Tibial nerve (tissue), 4 donors: ENCODE measurements at places on chromosomes 7 and 10.

- H3K4me1 ChIP-seq: no peaks in the 10 kb centered on the region
- H3K27ac ChIP-seq: no peak overlapping the region
- H3K36me3 ChIP-seq: no peaks in the 10 kb centered on the region
- H3K27me3 ChIP-seq: no peaks in the 10 kb centered on the region
These were observed 131.7 kb downstream of the RTKN2 start for GRCh38 chr10:62136931-62137330.

DNA sequence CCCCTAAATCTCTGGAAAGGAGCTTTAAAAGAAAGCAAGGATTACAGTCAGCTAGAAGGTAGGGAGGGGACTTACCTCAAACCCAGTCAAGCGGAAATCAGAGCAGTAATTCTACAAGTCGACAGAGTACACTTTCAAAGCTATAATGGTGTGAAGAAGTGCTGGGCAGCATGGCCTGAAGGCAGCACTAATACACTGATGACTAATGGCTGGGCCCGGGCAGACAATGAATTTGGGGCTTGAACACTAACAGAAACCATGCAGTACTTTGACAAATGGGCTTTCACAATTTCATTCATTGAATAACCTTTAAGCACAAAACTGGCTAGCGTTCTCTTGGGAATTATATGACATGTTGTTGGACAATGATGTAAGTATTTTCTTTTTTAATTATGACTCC lies 4.7 kb downstream of the GLI3 start:
- no peak overlapping the region for H3K27ac ChIP-seq
- H3K4me3 ChIP-seq: no peak overlapping the region

DNA sequence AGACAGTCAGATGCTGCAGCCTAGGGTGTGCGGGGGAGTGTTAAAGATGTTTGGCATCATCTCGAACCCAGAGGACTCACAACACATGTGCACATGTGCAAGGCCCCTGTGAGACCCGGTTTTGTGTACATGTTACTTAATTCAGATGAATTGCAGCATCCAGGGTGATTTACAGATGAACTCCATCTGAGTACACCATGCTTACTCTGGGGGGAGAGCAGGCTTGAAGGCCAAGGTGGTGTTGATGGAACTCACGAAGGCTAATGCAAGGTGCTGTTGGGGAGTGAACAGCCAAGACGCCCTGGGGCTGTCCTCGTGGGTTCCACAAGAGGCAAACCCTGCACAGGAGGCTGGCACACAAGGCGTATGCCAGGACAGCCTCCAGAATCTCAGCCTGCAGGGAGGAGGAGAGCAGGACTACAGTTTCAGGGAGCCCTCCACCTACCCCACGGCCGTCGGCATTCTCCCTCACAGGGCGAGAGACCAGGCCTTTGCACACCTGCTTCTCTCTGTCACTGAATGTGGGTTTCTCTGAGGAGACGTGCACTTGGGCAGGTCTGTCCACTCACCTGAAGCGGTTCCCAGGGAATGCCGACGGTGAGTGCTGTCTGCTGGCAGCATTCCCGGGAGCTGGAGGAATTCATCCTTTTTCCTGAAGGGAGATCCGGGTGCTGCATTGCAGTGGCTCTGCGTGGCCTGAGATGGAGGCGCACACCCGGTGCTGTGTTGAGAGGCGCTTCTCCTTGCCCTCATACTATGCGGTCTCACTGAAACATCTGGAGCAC lies 178.5 kb upstream of the RNF32 start:
- H3K4me1 ChIP-seq: no peaks in the 10 kb centered on the region
- no peak overlapping the region for H3K27ac ChIP-seq
- no peak overlapping the region for H3K4me3 ChIP-seq
- no peak for DNase-seq
- no peaks in the 10 kb centered on the region for H3K27me3 ChIP-seq

- peaks cover 11% of the 10 kb centered on the region for H3K4me1 ChIP-seq
- H3K36me3 ChIP-seq: no peaks in the 10 kb centered on the region
- no peak overlapping the region for H3K27ac ChIP-seq
- H3K27me3 ChIP-seq: peaks cover 5% of the 10 kb centered on the region
- no peak overlapping the region for H3K4me3 ChIP-seq
These were observed 51.9 kb downstream of the AOC1 start for GRCh38 chr7:150904011-150904909.

GRCh38 chr7:112296432-112296831 lies 89.9 kb downstream of the ZNF277 start:
- H3K27ac ChIP-seq: no peak overlapping the region
- no peaks in the 10 kb centered on the region for H3K27me3 ChIP-seq
- H3K4me3 ChIP-seq: no peak overlapping the region
- H3K4me1 ChIP-seq: no peaks in the 10 kb centered on the region
- DNase-seq: no peak

DNA sequence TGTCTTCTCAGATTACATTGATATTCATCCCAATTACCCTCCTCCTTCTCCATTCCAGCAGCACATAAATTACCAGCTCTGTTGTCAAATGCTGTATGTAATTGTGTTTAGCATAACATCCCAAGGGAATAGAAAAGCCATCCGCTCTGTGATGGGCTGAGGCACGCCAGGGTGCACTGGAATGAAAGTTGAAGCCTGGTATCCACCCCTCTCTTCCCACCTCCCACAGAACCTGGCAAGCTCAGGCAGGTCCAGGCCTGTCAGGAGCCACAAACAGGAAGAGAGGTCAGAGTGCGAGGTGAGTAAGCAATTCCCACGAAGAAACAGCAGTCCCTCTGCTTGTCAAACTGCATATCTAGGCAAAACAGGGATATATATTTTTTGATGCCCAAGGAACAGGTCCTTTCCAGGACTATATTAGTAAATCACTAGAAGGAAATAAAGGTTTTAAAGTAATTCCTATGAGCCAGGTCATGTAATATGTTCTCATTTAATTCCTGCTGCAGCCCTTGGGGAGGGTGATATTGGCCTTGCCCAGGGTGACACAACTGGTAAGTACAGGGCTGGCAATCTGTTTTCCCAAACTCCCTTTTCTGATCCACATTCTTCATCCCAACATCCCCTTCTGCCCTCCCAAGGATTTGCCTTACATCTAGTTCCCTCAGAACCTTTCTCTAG lies 155.6 kb upstream of the GHITM start:
- H3K36me3 ChIP-seq: no peaks in the 10 kb centered on the region
- H3K27ac ChIP-seq: no peak overlapping the region
- H3K4me3 ChIP-seq: no peak overlapping the region
- H3K4me1 ChIP-seq: no peaks in the 10 kb centered on the region

- no peaks in the 10 kb centered on the region for H3K27me3 ChIP-seq
- H3K4me3 ChIP-seq: no peak overlapping the region
- H3K4me1 ChIP-seq: no peaks in the 10 kb centered on the region
- no peak for DNase-seq
- no peaks in the 10 kb centered on the region for H3K36me3 ChIP-seq
- no peak overlapping the region for H3K27ac ChIP-seq
These were observed 287.4 kb upstream of the SEMA3D start for GRCh38 chr7:85474234-85474633.

- H3K27me3 ChIP-seq: no peaks in the 10 kb centered on the region
- H3K27ac ChIP-seq: no peak overlapping the region
- no peak for DNase-seq
- H3K4me1 ChIP-seq: no peaks in the 10 kb centered on the region
These were observed 98.7 kb downstream of the DNAH11 start for GRCh38 chr7:21641546-21641945.

- no peak for DNase-seq
- no peak overlapping the region for H3K4me3 ChIP-seq
- peak overlapping the region; percentile 71 for H3K27ac ChIP-seq
- no peaks in the 10 kb centered on the region for H3K27me3 ChIP-seq
- no peaks in the 10 kb centered on the region for H3K4me1 ChIP-seq
- no peaks in the 10 kb centered on the region for H3K36me3 ChIP-seq
These were observed 140.1 kb downstream of the GFRA1 start for GRCh38 chr10:116132780-116133399.

GRCh38 chr10:93364966-93365365 lies 117.2 kb downstream of the MYOF start:
- H3K27ac ChIP-seq: no peak overlapping the region
- no peak overlapping the region for H3K4me3 ChIP-seq
- no peaks in the 10 kb centered on the region for H3K27me3 ChIP-seq
- H3K36me3 ChIP-seq: no peaks in the 10 kb centered on the region

DNA sequence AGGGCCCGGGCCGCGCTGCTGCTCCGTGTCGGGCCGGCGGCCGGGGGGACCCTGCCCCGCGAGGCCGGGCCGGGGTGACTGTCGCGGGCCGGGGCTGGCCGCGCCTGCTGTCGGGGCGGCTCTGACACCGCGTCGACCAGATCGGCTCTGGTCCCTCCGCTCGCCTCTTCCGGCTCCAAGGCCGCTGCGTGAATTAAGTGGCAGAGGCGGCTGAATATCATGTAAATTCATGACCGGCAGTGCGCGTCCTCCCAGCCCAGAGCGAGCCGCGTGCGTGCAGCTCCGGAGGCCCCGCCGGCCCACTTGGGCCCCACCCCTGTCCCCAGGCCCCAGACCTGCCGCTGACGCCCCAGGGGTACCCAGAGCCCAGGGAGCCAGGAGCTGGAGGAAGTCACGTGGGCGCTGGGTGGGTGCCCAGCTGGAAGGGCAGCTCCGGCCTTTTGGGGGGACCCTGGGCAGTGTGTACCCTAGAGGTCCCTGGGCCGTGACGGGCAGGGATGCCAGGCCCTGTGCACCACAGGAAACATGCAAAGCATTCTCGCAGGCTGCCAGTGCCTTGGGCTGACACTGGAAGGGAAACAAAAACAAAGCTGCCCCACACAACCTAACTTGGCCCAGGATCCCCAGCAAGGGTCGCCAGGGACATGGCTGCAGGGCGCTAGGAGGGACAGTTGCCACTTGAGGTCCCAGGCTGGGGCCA lies 584.0 kb upstream of the MKI67 start:
- no peak overlapping the region for H3K27ac ChIP-seq
- H3K4me3 ChIP-seq: no peak overlapping the region
- H3K4me1 ChIP-seq: no peaks in the 10 kb centered on the region
- no peak for DNase-seq

GRCh38 chr10:90133606-90134005 lies 432.2 kb downstream of the KIF20B start:
- no peaks in the 10 kb centered on the region for H3K27me3 ChIP-seq
- H3K4me1 ChIP-seq: no peaks in the 10 kb centered on the region
- H3K36me3 ChIP-seq: no peaks in the 10 kb centered on the region
- DNase-seq: no peak

DNA sequence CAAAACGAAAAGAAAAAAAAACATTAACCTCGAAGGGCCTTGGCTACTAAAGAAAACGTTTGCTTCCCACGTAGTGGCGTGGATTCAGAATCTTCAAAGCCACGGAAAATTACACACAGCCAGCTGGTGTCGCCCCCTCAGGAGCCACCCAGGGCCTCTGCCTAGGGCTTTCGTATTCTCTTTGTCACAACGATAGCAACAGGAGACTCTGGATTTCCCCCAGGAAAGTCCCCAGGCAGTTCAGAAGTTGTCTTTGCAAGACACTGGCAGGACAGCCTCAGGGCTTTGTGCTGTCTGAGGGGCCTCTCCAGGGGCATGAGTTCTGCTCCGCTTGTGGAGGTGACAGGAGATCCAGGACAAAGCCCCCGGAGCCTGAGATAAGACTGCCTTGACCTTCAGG lies 150.2 kb upstream of the INSYN2A start:
- no peak overlapping the region for H3K4me3 ChIP-seq
- DNase-seq: no peak
- peaks cover 49% of the 10 kb centered on the region for H3K36me3 ChIP-seq
- H3K27me3 ChIP-seq: no peaks in the 10 kb centered on the region
- H3K4me1 ChIP-seq: no peaks in the 10 kb centered on the region
- H3K27ac ChIP-seq: no peak overlapping the region

DNA sequence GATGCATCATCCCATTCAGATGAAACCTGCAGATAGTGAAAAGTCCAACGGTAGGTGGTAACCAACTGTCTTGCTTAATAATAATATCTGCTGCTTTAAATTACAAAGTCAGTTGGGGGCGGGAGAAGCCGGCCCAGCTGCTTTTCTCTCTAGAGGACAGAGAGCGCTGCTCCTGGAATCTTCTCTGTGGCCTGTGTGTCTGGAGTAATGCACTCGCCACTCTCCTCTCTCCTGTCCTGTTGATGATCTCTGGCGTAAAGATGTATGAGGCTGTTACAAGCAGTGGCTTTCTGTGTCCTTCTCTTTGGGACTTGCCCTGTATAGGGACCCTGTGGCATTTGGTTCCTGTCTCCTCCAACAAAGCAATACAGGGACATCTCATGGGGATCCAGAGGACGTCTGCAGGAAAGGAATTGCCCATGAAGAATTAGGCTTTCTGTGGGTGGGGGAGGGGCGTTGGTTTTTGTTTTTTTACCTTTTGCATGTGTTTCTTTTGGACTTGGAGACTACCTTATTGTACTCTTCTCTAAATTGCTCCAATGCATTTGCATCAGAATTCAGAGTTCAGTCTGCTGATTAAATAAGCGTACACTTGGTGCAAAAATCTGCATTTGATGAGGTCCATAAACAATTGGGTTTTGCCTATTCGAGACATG lies 231.6 kb downstream of the CELF2 start:
- H3K4me1 ChIP-seq: peaks cover 42% of the 10 kb centered on the region
- H3K27me3 ChIP-seq: no peaks in the 10 kb centered on the region
- DNase-seq: no peak
- H3K4me3 ChIP-seq: no peak overlapping the region

DNA sequence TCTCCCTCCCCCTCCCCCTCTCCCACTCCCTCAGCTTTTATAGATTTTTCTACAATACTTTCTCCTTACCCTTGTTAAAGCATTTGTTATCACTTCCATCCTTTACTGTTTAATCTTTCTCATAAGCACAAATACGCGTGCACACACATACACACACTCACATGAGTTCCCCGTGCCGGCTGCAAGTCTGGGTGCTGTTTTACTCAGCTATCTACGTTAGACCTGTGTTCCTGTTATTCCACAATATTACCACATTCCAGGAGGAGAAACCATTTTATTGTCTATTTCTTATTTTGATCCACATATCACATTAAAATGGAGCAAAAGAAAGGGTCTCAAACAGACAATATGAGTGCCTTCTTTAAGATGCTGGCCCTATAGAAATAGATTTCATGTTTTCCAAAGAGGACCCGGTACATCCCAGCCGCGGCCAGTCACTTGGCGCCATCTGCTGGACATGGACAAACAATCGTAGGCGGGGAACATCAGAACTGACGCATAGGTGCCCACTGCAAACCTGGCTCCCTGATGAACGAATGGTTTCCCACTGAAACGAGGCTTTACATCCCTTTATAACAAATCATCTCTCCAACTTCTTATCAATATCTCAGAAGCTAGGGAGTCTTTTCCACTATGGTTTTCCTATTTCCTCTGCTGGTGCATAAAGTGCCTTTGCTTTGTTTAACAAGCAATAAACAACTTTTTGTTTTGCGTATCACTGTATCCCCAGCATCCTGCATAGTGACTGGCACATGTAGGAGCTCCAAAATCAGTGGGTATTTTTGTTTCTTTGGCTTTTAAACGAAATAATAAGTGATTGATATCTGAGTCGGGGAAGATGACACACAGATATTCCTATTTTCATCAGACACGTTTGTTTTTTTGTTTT lies 25.2 kb upstream of the OPTN start:
- no peak overlapping the region for H3K4me3 ChIP-seq
- no peak overlapping the region for H3K27ac ChIP-seq
- no peaks in the 10 kb centered on the region for H3K27me3 ChIP-seq
- no peak for DNase-seq
- H3K36me3 ChIP-seq: no peaks in the 10 kb centered on the region
